ENCODE measurements at places on chromosomes 4 and X.

DNA sequence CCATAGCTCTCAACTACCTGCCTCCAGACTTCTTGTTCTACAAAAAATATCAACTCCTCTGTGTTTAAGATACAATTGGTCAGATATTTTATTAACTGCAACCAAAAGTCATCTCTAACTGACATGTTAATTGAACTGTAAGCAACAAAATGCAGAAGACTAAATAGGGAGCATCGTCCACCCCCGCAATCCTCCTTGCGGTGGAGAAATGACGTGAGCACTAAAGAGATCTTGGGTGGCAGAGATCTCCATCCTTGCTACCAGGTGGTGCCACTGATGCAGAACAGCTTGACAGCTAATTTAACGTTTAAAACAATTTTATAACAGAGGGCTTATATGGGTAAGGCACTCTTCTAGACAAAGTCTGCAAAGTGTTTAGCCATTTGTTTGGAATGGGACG, 164.4 kb upstream of the FTHL17 start:
- DNase-seq = no peak

DNA sequence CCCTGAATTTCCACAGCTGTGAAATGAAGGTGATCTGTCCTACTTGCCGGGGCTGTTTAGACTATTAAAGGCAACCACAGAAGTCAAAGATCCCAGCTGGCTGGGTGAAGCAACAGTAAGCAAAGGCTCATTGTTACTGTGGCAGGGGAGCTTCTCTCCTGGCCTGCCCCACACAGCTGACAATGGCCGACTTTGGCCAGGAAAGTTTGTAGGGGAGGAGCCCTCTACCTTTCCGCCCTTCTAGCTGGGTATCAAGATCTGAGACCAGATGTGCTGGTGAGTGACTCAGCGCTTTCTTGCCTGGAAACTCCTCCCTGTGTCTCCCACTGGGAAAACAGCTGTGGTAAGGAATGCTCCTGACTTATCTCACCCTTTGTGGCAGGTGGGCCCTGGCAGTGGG, 21.1 kb downstream of the RASSF6 start:
- peak; percentile 82 for DNase-seq

GRCh38 chrX:121876305-121876704, 828.9 kb downstream of the GLUD2 start:
- DNase-seq = no peak

DNA sequence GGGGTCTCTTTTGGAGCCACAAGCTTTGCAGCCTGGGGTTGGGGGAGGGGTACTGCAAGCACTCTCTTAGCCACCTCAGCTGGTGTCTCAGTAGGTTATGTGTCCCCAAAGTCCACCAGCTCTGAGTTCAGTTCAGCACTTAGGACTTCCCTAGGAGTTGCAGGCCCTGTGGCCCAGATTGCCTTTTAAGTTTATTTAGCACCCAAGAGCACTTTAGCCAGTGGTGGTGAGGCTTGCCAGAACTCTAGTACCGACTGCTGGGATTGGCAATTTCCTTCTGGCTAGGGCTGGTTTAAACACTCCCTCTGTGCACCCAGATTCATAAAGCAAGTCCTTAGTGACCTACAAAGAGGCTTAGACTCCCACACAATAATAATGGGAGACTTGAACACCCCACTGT, 489.9 kb upstream of the RPS6KA3 start:
- no peak for DNase-seq

- DNase-seq = no peak
Observed at GRCh38 chr4:84708406-84709135, 125.6 kb downstream of the CDS1 start.

DNA sequence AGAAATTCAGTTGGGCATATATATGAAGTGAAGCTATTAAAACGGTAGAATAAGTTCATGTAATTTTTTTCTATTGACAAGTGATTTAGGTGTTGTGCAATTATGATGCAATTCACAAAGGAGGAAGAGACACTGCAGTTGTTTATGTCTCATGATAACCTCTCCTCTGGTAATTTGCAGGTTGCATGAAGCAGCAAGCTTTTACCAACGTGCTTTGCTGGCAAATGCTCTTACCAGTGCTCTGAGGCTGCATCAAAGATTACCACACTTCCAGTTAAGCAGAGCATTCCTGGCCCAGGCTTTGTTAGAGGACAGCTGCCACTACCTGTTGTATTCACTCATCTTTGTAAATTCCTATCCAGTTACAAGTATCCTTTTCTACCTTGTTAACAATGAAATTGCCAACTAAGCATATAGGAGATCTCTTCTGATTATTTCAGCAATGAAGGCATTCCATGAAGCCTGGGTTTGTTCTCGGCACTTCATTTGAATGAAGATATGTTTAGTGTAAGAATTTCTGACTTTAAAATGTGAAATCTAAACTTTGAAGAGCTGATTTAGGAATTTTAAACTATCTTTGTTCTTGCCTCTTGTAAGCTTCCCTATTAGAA, 3.9 kb downstream of the TMEM33 start:
- DNase-seq = no peak

GRCh38 chr4:54940996-54941865, 184.2 kb downstream of the KDR start:
- DNase-seq = no peak

DNA sequence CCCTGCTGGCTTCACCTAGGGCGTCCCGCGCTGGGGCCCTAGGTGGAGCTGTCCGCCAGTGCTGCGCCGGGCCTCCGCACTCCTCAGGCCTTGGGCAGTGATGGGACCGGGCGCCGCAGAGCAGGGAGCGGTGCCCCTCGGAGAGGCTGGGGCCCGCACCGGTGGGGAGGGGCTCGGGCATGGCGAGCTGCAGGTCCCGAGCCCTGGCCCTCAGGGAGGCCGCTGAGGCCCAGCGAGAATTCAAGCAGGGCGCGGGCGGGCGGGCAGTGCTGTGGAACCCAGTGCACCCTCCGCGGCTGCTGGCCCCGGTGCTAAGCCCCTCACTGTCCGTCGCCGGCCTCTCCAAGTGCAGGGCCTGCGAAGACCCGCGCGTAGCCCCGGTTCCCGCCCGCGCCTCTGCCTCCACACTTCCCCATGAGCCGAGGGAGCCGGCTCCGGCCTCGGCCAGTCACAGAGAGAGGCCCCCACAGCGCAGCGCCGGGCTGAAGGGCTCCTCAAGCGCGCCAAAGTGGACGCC, 565.1 kb upstream of the NDST4 start:
- DNase-seq = peak; percentile 29

- no peak for DNase-seq
Observed at GRCh38 chr4:24070117-24070516, 180.3 kb upstream of the PPARGC1A start.

GRCh38 chrX:105190252-105190853, 30.1 kb downstream of the TEX13A start:
- no peak for DNase-seq

DNA sequence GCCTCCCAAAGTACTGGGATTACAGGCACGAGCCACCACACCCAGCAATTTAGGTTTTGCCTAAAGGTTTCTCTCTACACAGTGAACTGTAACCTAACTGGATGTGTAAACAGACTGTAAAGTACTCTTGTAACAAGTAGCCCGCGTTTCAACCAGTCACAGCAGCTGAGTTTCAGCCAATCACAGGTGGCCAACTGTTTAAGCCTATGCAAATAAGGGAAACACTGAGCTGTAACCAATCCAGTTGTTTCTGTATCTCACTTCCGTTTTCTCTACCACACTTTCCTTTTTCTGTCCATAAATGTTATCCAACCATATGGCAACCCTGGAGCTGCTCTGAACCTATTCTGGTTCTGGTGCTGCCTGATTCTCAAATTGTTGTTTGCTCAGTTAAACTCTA, 59.9 kb downstream of the DIPK2B start:
- no peak for DNase-seq

DNA sequence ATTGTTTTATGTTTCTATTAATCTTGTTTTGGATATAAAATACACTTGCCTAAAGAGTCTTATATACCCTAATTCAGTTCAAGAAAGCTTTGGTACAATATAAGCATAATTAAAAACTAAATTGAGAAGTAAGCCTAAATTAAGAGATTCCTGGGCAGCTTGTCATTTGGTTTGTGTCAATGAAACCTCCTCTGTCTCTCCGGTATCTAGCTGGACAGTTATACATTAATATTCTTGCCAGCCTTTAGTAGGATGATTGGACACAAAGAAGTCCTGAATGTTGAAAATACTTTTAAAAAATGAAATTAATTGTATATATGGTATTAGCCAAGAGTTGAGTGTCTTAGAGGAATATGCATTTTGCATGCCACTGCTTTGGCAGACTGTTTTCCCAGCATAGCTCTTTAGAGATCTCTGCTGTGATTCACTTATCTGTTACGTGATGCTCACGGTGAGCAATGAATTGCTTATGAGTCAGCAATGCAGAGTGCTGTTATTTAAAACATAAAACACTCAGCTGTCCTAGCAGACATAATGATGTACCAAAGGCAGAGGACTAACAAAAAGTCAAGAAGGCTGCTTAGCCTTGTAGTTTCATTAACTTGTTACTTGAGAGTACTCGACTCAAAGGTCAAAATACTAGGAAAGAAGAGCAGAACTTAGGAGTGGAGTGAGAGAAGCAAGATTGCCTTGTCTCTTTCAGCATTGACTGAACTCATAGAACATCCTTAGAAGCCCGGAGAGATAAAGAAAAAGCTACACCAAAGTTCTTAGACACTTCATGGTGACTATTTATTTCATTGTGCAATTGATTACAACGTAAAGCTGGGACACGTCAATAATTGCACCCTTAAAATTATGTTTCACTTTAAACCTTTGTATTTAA, 1296.1 kb upstream of the PCDH7 start:
- DNase-seq = no peak

DNA sequence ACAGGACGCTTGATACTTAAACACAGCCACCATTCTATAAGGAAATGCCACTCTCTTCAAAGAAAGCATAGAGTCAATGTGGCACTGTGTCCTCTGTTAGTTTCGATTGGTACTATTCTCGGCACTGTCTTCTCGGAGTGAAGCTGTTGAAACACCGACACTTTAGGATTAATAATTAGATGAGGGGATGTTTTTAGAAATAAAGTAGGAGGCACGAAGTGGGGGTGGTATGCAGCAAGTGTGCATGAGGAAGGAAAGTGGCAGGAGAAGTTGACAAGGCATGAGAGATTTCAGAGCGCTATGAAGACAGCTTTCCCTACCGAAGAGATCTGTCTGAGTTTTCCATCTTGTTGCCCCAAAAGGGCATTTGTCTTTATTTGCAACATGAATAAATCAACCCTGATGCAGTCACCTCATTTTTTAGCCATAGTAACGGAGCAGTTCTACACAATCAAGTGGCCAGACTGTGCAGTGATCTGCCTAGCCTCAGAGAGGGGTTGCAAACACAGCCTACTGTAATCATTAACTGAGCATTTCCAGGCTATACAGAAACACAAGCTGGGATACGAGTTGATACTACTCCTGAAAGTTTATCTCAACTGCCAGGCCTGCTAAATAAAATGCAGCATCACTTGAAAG, 8.3 kb downstream of the GPRIN3 start:
- no peak for DNase-seq

- no peak for DNase-seq
Observed at GRCh38 chr4:143921181-143921580, 15.8 kb upstream of the GYPE start.

DNA sequence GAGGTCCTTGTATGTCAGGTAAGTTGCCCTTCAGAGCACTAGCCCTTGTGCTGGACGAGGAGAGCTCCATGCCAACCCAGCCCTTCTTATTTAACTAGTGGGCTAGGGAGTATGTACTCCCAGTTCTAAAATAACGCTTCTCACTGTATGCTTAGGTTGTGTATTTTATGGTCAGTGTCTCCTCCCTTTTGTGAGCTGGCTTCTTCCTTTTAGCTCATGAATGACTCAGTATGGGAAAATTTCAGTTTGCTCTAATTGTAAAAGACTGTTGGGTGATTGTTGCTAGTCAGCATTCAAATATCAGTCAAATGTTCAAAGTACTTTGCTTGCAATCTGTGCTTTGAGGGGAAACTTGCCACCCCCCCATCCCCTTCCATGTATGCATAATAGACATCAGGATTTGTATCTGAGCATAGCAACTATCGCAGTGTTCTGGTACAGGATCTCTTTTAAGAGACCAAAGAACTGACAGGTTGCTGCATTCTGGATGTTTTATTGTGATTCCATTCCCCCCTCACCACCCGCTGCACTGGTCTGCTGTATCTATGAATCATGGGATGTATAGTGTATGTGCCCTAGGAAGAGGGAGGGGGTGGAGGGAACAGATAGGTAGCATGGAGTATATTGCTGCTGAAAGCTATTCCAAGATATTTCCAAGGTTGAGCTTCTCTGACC, 34.7 kb downstream of the DLG3 start:
- DNase-seq = no peak

DNA sequence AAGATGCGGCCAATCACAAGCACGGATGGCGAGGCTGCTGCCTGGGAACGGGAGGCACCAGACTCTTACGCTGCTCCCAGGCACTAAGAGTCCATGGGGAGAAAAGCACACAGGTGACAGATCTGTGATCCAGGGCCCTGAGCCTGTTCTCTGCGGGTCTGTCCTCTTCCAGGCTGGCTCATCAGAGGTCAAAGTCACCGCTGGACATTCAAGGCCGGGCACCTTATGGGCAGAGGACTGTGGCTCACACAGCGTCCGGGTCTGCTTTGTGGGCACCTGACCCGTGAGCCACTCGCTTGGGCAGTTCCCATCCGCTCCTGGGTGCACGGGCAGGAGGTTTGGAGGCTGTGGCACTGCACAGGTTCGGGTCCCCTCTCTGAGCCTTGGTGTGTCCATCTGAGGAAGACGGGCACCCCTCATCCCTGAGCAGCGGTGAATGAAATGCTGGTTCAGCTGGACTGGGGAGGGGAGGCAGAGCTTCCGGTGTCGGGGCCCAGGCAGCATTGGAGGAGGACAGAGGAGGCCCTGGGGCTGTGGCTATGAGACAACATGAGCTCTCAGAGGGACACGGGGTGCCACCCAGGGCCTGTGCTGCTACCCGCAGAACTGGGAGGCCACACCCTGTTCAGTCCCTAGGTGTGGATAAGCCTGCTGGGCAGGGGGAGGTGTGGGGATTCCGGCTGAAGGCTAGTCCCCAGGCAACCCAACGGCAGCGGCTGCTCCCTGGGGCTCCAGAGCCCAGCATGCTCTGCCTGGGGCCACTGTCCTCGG, 61.2 kb upstream of the AFAP1 start:
- no peak for DNase-seq

DNA sequence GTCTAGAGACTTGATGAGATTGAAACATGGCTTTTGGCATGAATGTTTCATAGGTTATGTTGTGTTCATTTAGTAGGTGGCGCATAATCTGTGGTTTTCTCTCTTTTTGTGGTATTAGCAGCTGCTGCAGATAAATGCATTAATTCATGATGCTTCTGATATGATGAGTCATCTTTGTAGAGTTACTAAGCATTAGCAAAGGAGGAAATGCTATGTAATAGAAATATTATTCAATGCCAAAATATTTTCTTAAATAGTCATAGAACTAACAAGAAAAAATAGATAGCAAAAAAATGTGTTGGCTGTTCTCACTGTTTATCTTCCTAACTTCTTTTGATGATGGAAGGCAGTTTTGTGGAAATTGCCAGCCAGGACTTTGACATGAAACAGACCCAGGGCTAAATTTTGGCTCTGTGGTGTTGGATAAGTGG, 3.6 kb downstream of the ZXDB start:
- DNase-seq = no peak

GRCh38 chrX:109199726-109200125, 282.2 kb downstream of the GUCY2F start:
- no peak for DNase-seq

GRCh38 chr4:7811536-7812191, 128.0 kb downstream of the AFAP1 start:
- no peak for DNase-seq

GRCh38 chrX:2185341-2186082, 315.3 kb downstream of the DHRSX start:
- no peak for DNase-seq
